ENCODE measurements at places on chromosomes 6 and 20.

DNA sequence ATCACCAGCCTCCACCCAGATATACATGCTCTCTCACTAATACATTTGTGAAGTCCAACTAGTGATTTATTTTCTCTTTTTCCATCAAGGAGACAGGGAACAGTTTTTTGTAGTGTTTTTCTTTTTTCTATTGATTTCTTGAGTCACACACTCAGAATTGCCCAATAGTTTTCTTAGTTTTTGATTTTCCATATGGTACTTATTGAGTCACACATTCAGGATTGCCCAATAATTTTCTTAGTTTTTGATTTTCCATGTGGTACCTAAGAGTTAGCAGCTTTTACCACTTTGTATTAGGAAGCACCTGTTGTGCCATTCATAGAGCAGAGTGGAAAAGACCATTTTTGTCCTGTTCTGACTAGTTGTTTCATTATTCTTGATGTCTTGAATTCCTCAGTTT, 1268.8 kb downstream of the EPHA7 start:
- no peak for DNase-seq

DNA sequence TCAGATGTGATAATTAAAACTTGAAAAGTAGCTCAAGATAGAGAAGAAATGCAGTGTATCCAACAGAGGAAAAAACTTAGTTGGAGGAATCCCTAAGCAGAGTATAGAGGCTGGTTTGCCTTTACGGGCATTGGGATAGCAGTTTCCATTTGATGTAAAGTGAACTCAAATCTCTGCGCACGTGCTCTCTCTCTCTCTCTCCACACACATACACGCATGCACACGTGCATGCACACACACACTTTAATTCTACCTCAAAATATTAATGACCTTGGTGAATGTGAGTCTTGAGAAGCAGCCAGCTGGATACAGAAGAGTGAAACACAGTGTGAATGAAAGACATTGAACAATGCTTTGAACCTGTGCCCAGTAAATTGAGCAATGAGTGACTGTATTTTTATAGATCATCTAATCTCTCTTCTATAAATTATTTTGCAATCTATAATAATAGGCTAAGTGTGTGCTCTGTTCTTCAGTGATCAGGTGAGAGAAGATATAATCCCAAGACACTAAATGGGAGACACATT, 247.7 kb upstream of the FAM83B start:
- DNase-seq, result no peak

- no peak for DNase-seq
Measured at GRCh38 chr6:125245523-125246264, 56.1 kb downstream of the HDDC2 start.

DNA sequence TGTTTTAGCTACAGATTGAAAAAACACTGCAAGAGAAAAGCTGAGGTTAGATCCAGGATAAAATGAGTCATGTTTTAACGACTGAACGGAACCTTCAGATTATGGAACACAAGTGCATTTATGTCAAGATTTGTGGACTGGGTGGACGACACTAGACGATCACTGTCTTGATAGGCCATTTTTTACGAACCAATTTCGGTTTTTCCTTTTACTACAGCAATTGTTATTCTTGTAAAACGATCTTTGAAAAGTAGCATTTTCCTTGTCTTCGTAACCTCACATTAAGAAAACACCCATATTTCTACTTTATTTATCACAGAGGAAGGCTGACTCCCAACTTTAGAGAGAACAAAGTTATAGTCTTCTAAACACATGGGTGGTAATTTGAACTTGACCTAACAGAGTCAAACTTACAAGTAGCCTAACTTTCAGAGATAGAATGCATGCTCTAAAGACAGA, 294.2 kb upstream of the TCF21 start:
- no peak for DNase-seq

GRCh38 chr20:42938441-42939205, 251.1 kb downstream of the PTPRT start:
- no peak for DNase-seq

DNA sequence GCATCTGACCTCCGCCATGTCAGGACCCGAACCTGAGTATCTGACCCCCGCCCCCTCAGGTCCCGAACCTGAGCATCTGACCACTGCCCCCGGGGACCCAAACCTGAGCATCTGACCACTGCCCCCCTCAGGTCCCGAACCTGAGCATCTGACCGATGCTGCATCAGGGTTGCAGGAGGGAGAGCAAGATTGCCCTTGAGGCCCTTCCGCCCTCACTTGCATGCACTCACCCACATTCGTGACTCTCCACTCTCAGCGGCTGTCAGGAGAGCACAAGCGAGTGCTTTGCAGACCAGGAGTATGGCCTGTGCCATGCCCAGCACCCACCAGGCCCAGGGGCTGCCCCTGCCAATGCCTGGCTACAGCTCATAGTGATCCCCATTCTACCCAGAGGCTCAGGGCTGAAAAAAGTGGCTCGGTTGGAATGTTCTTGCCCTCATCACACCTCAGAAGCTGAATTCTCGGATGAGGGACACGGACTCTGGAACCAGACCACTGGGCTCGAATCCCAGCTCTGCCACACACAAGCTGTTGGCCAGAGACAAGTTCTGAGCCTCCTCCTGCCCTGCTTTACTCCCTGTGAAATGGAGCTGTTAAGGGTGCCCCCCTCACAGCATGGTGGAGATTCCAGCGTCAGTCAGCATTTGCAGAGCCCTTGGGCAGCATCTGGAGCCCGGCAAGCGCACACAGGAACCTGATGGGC, 82.1 kb downstream of the DLL1 start:
- DNase-seq, result no peak

DNA sequence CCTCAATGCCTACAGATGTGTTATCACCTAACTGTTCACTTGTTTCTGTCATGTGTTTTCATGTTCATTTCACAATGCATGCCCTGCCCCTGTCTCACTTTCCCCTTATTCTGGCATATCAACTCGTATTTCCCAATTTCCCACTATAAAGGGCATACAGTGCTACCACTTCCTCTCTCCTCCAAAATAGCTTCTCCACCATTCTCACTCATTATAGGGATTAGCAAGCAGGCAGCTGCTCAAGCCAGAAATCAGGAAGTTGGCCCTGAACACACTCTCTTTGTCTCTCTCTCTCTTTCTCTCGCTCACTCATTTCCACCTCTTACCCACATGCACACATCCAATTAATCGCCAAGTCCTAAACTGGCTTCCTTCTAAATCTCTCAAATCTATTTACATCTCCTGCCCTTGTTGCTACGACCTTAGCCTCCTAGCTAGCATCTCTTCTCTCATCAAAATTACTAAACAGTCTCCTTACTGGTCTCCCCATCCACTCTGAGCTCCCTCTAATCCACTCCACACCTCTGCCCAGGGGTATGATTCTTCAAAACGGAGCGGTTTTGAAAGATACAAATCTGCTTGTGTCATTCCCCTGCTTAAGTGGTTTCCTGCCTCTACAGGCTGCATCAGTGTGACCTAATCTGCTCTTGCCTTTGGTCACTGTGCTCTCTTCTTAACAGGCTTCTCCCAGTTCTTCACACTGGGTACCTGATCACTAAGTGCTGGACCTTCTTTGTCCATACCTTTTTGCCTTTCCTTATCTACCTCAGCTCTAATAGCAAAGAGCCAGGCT, 196.2 kb downstream of the BTBD9 start:
- no peak for DNase-seq

GRCh38 chr6:21067521-21067920, 526.0 kb upstream of the SOX4 start:
- DNase-seq, result no peak

DNA sequence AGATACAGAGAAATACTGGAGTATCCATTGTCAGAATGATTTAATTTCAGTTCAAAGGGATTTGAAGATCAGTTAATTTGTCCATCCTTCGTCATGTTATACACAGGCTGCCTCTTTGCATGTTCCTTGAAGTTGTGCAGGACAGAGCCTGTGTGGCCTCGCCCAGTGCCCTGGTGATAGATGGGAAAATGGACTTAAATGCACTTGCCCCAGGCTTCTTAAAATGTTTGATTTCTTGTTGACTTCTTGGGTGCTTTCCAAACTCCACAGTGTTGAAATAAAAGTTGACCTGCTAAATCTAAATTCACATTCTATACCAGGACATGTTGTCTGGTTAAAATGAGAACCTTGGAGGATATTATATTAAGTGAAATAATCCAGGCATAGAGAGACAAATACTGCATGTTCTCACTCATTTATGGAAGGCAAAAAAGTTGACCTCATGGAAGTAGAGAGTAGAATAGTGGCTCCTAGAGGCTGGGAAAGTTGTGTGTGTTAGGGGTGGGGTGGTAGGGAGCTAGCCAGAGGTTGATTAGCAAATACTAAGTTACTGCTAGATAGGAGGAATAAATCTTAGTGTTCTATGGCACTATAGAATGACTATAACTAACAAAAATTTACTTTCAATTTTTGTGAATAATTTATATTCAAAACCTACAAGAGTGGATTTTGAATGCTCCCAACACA, 25.3 kb downstream of the MARCKS start:
- no peak for DNase-seq

DNA sequence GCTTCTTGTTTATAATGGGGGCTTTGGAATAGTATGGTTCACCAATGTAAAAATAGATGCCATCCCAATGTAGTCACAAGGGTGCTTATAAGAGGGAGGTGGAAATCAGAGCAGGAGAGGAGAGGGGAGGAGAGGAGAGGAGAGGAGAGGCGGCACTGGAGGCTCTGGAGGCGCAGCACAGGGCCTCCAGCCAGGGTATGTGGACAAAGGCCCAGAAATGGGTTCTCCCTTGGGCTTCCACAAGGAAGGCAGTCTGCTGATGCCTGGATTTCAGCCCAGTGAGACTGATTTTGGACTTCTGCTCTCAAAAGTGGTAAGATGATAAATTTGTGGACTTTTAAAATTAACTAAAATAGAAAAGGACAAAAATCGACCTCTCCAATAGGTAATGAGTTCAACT, 116.8 kb downstream of the RNASET2 start:
- no peak for DNase-seq

Data from fibroblast of skin of left biceps (primary cell).